Aorta (tissue), 5 donors: ENCODE measurements at places on chromosomes 5 and 9. TPM values are rescaled to one million over a fixed set of nuclear protein-coding genes. Genes with fewer than 3 reads are reported as not detected.

The ZSWIM6 gene
- 21.8 TPM for total RNA-seq

- DNase-seq, result no peak
- H3K4me3 ChIP-seq, result no peak overlapping the region
- no peak overlapping the region for H3K27ac ChIP-seq
Observed at GRCh38 chr5:31415009-31415923, 116.6 kb downstream of the DROSHA start.

- H3K27me3 ChIP-seq, result no peaks in the 10 kb centered on the region
- H3K27ac ChIP-seq, result no peak overlapping the region
- no peaks in the 10 kb centered on the region for H3K4me1 ChIP-seq
- H3K36me3 ChIP-seq, result no peaks in the 10 kb centered on the region
- no peak for DNase-seq
Observed at GRCh38 chr9:86202338-86202882, 57.0 kb downstream of the C9orf153 start.

GRCh38 chr5:103145196-103145595 lies 25.1 kb downstream of the PPIP5K2 start:
- DNase-seq, result no peak
- no peaks in the 10 kb centered on the region for H3K4me1 ChIP-seq
- H3K36me3 ChIP-seq, result no peaks in the 10 kb centered on the region
- H3K4me3 ChIP-seq, result no peak overlapping the region
- no peak overlapping the region for H3K27ac ChIP-seq

DNA sequence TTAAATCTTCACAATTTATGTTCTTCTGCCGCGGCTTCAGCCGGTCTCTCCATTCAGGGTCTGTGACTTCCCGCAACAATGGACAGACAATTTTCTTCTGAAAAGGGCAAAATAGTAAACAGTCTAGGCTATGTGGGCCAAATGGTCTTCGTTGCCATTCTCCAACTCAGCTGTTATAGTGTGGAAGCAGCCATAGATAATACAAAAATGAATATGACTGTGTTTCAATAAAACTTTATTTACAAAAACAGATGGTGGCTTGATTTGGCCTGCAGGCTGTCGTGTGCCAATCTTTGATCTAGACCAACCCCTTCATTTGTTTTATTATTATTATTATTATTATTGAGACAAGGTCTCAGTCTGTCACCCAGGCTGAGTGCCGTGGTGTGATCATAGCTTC lies 28.1 kb downstream of the ATOX1 start:
- H3K27me3 ChIP-seq, result no peaks in the 10 kb centered on the region
- no peak overlapping the region for H3K4me3 ChIP-seq
- H3K36me3 ChIP-seq, result no peaks in the 10 kb centered on the region
- no peak for DNase-seq
